ENCODE measurements at places on chromosomes 5 and 9.

- no peak for DNase-seq
Measured at GRCh38 chr5:119417891-119418605, 34.2 kb upstream of the HSD17B4 start.

DNA sequence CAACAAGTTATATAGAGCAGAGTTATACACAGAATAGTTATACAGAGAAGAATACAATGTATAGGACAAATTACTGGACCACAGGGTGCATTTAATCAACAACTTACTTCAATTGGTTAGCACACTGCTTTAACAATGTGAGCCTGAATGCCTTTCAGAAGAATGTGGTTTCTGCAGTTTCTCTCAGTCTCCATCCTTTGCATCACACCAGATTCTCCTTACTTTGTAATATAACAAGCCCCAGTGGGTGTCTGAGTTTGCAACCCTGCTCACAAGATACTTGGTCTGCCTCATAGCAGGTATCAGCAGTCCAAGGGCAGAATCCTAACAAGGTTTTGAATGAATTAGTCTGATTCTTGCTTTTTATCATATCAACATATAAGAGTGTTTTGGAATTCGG lies 114.6 kb downstream of the GABRB2 start:
- peak; percentile 23 for DNase-seq

DNA sequence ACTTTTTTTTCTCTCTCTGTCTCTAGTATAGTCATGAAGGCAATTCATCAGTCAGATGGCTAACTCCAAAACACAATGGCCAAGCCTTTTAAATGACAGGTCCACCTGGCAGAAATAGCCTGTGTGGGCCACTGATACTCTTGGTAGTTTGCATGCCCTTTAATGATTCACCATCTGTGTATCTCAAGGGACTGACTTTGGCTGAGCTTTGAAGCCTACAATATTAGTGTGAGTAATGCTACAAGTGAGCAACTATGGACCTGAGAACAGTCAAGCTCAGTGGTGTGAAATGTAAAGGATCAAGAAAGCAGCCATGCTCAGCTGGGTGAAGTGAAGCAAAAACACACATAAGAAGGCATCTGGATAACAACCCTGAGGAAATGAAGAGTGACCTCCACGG lies 506.9 kb downstream of the TLE1 start:
- no peak for DNase-seq

DNA sequence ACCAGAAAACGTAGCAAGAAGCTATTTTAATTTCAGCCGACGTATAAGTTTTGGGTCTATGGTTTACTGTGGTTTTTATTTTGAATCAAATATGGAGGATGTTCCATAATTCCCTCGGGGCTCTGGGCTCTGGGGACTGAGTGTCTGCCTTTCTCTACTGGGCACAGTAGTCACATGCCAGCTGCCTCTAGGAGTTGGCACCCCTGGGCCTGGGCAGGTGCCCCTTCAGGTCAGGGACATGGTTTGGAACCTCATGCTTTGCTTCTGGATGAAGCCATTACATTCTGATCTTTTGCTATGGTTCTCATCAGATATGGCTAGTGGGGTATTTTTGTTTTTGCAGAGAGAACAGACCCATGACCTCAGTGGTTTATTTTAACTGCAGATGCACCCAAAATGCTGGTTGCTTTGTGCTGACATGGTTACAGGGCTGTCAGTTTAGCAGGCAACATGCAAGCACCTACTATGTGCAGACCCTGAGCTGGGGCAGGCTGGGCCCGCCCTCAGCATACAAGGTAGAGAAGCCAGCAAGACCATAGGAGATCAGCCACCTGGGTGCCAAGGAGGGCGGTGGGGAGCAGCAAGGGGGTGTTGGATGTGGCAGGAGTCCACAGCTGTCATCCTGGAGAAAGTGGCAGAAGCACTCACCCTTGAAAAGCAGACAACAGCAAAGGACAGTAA lies 54.5 kb upstream of the PSD2 start:
- DNase-seq = no peak

DNA sequence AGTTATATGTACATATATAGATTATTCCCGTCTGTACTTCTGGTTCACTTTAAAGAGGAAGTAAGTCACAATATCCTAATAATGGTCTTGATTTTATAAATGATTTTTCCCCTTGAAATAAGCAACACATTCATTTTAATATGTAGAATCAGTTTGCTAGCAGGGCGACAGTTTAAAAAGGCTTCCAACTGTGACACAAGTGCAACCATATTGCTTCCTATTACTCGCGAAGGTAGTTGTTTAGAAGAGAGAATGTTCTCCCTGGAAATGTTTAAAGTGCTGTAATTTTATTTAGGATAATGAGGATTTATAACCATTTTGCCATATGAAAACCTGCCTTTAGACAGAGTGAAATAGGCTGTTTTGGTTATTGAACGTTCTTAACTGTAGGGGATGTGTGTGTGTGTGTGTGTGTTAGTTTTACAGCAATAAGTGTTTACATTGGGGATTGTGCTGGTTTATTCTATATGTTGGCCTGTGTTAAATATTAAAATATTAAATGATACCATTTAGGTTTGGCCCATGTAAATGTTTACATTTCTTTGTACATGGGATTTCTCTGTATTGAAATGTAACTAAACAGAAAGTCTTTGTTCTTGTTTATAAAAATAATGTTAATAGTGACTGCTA lies 138.3 kb downstream of the PBX3 start:
- no peak for DNase-seq

DNA sequence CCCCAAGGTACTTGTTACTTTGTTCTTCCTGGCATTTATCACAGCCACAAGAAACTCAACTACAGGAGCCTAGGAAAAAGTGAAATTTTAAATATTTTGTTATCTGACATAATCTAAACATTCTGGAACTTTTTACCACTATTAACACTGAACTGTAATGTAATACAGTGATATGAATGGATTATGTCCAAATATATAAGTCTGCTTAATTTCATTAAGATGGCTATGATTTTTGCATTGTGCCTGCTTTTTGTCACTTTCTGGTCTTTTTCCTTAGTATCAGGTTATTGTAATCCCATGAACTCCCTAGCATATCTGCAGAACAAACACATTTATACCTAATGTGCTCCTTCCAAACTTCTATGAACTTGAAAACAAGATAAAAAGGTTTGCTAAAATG lies 35.8 kb downstream of the PJA2 start:
- DNase-seq = no peak

DNA sequence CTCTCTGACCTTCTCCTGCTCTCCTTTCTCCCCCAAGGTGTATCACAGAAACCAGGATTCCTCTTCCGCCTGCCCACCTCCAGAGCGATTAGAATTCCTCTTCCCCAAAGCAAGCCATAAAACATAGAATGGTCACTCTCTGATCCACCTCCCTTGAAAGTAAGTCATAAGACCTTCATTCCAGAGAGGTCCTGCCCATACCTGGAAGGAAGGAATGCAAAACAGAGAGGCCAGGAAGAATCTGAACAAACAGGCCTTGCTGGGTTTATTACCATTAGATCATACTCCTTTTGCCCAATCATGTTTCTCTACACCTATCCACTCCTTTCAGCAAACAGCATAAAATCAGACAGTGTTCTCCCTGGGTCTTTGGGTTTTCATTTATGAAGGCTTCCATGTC lies 21.0 kb downstream of the CDKL3 start:
- no peak for DNase-seq

GRCh38 chr5:124131466-124131865 lies 615.0 kb downstream of the ZNF608 start:
- no peak for DNase-seq

- DNase-seq = no peak
Measured at GRCh38 chr5:36606036-36606427, 374 bp upstream of the SLC1A3 start.

DNA sequence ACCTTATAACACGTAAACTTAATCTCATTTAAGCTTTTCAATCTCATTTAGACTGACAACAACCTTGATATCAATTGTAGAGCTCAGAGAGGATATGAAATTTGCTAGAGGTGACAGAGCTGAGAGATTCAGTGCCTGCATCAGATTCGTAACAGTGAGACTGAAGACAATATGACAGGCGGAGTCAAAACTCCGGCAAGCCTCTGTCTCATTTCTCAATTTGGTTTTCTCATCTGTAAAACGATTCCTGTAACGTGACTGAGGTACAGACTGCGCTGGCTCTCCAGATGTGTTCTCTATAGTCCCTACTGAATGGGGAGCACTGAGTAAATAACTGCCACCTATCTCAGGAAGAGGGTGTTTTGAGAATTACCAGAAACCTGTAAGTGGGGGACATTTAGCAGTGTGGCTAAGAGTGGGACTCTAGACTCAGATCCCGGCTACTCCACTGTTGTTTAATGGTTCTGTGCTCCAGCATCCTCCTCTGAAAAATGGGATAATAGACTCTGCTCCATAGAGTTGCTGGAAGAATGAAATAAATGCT lies 3.0 kb upstream of the MCIDAS start:
- DNase-seq = no peak

- no peak for DNase-seq
Measured at GRCh38 chr5:71586052-71586940, 844 bp upstream of the MCCC2 start.

Data from NT2/D1 (cell line).